ENCODE measurements at places on chromosomes 6 and 20.

GRCh38 chr6:129634411-129635230 lies 75.4 kb downstream of the ARHGAP18 start:
- no peak for DNase-seq

DNA sequence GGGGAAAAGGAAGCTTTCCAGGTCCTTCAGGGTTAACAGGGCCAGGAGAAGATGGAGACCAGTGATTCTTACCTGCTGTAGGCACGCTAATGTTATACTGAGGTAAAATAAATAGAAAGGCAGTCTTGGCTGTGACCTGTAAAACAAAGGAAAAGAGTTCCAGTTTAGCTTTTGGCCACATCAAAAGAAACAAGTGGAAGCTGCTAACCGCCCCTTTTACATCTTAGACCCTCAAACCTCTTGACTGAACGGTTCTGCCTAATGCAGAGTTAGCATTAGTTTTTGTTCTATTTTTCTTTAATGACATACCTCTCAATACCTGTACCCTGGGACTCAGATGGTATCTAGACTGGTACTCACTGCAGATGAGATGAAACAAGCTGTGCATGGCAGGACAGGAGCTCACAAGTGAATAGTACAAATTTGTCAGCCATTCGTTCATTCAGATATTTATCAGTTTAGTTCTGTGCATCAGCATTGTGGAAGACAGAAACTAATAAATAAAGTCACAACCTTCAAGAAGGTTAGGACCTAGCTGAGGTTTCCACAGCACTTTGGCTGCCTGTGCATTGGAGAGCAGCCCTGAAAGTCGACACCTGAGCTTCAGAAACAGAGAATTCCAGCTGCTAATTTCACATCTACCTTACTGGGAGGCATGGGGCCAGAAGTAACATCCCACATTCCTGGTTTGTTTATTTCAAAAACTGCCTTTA lies 41.0 kb downstream of the TRAM2 start:
- no peak for DNase-seq

DNA sequence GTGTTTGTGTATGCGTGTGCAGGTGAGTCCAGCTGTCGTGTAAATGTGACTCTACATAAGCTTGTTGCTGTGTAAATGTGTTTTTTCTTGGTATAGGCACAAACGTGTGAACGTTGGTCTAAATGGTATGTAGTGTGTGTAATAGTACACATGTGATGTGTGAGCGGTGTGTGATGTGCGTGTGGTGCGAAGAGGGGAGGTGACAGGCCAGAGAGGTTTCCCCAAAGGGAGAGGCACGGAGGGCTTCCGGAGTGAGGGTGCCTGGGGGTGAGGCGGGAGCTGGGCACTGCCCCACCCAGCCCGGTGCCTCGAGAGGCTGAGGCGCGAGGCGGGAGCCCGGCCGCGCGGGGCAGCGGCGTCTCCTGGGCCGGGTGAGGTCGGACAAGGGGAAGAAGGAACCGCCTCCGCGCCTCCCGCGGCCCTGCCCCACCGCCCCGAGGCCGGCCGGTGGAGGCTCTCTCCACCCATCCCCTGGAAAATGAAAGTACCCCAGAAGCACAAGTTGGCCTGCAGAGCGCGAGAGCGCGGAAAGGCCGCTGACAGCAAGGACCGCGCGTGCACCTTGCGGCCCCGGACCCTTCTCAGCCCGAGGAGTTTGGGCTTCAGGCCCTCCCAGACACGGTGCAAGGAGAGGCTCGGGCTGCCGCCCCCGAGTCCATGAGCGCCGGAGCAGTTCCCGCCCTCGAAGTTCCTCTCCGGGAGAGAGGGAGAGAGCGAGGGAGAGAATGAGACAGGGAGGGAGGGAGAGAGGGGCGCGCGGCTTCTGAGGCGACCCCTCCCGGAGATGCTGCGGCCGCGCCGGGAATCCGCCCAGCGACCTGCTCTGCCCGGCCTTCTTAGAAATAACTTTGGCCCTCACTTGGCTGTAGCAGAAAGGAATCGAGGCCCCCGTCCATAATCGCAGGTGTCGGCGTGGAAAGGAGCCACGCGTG lies 43.2 kb upstream of the OSTM1 start:
- no peak for DNase-seq

- DNase-seq: no peak
Measured at GRCh38 chr6:9140172-9140571, 704.8 kb upstream of the SLC35B3 start.

GRCh38 chr20:49973981-49974380 lies 8.8 kb upstream of the SNAI1 start:
- no peak for DNase-seq

GRCh38 chr6:157304899-157305663 lies 18.2 kb downstream of the TMEM242 start:
- DNase-seq: no peak

- no peak for DNase-seq
Measured at GRCh38 chr6:33628401-33628964, 7.4 kb downstream of the ITPR3 start.

DNA sequence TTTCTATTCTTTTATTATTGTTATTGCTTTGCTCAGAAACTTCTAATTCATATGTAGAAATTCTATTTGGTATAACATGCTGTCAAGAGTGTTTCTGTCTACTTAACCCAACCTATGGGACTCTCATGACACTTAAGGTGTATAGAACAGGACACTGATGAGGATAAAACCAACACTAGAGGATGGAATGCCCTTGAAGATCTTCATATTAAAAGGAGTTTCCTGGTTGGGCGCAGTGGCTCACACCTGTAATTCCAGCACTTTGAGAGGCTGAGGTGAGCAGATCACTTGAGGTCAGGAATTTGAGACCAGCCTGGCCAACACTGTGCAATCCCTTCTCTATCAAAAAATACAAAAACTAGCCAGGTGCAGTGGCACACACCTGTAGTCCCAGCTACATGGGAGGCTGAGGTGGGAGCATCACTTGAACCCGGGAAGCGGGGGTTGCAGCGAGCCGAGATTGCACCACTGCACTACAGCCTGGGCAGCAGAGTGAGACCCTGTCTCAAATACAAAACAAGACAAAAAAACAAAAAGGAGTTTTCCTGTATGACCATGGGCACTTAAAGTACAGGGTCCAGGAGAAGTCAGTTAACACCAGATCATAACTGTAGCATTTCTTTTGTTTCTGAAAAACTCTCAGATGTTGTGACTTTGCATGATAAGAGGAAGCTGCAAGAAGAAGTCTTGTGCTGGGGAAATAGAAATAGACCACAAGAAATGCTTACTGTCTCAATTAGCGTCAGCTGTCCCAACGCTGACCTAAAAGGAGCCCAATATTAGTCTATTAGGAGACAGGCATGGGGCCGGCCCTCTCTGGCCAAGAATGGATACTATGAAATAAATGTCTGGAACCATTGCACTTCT lies 38.9 kb upstream of the CD2AP start:
- peak; percentile 51 for DNase-seq

DNA sequence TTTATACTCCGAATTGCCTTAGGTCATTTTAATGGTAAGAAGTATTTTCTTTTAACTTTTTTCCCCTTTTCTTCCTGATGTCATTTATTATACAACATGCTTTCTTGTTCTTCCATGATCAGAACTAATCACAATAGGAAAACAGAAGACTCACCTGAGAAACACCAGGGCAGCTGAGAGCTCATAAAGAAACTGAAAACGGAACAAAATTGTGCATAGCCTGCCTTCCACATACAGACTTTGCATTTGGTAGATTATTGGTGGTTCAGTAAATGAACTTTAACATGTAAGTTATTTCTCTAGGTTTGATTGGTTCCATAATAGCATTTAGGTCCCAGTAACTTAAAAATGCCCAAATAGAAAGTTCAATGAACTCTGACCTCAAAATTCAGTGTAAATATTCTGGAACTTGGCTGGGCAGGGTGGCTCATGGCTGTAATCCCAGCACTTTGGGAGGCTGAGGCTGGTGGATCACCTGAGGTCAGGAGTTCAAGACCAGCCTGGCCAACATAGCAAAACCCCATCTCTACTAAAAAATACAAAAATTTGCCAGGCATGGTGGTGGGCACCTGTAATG lies 161.1 kb upstream of the DTNBP1 start:
- DNase-seq: peak; percentile 40

- no peak for DNase-seq
Measured at GRCh38 chr6:150406948-150407347, 38.1 kb downstream of the IYD start.
